ENCODE measurements at places on chromosomes 5 and 9.

DNA sequence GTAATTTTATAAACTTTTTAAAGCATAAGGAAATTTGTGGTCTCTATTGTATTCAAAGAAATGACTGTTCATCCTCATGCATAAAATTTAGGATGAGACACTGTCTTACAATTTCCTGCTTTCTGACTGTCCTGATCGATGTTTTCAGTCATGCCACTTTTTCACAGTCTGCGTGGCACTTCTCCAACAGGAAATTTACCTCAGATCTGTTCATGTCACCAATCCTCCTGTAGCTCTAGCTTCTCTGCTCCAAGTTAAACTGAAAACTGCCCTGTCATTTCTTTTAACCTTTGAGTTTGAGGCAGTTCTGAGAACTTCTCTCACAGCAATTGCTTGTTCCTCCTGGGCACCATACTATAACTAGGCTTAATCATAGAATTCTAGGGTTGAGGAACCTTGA lies 455.1 kb downstream of the EFNA5 start:
- no peak for DNase-seq

GRCh38 chr9:136218673-136219072 lies 13.7 kb upstream of the LHX3 start:
- no peak for DNase-seq

DNA sequence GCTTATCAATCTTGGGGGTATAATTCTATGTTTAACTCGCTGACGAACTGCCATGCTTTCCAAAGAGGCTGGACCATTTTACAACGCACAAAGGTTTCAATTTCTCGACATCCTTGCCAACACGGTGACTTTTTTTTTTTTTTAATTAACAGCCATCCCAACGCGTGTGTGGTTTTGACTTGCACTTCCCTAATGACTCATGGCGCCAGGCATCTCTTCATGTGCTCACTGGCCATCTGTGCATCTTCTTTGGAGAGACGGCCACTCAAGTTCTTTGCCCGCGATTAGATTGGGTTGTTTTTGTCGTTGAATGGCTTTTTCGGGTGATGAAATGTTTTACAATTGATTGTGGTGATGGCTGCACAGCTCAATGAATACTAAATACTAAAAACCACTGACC lies 12.5 kb upstream of the CARD9 start:
- DNase-seq: no peak

GRCh38 chr9:38421498-38422211 lies 2.6 kb downstream of the IGFBPL1 start:
- no peak for DNase-seq

DNA sequence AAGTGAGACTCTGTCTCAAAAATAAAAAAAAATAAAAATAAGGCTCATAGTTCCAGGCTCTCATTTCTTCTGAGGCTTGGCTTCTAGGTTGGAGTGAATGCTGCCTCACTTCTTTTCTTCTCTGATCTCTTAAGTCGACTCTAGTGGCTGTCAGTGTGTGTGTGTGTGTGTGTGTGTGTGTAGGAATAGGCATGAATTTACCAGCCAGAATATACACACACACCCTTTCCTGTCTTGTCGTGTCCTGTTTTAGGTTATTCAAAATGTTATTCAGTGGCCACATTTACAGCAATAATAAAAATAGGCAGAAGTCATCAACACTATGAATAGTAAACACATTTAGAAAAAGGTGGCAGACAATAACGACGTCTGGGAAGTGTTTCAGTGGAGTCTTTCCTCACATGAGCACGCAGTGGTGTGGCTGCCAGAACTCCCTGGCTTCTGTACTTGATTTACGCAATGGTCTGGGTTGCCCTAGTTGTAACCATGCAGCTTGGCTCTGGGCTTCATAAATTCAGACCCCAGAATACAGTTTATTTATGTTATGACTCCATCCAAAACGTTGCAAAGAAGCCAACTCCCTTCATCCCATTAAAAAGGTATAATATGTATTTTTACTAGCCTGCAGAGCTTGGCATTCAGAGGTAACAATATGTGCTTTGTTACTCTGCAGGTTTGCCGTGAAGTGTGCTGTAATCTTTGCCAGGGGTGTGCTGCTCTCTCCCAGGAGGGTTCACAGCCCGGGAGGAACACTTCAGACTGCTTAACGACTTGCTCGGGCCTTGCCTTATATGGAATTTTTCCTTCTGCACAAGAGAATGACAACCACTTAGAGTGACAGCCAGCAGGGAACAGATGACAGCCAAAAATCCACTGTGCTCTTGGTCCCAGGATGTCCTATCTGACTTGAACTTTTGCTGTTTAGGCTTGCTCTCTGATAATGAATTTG lies 34.4 kb upstream of the PALM2AKAP2 start:
- no peak for DNase-seq

DNA sequence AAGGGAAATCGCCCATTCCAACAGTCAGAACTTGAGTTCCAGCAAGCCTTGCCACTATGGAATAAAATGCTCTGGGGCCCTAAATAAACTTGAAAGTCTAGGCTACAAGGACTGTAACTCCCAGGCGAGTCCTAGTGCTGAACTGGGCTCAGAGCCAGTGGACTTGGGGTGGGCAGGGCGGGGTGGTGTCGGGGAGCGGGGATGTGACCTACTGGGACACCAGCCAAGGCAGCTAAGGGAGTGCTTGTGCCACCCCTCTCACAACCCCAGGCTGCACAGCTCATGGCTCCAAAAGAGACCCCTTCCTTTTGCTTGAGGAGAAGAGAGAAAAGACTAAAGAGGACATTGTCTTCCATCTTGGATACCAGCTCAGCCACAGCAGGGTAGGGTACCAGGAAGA lies 61.5 kb downstream of the MEIKIN start:
- no peak for DNase-seq

- DNase-seq: no peak
These were observed 24.2 kb downstream of the TNIP1 start for GRCh38 chr5:151056379-151057325.

GRCh38 chr5:88948746-88949600 lies 66.0 kb upstream of the MEF2C start:
- no peak for DNase-seq

GRCh38 chr5:415928-416635 lies 26.9 kb upstream of the EXOC3 start:
- DNase-seq: no peak

DNA sequence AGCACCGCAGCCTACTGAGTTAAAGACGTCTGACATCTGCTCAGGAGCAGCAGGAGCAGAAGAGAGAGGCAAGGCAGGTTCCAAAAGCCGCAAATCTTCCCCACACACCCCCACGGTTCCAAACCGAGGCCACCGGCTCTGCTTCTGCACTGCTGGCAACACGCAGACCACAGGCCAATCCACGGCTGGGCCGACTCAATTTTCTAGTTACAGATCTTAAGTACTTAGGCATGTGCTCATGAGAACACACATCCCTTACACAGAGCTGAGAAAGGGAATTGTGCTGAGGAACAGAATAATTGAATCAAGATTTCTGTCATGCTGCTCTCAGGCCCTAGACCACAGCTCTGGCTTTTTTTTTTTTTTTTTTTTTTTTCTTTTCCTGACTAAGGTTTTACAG lies 32.6 kb downstream of the PAX5 start:
- no peak for DNase-seq

GRCh38 chr5:149831492-149831891 lies 101.4 kb downstream of the PPARGC1B start:
- DNase-seq: no peak

GRCh38 chr5:55636683-55637082 lies 75.4 kb downstream of the SLC38A9 start:
- DNase-seq: no peak

DNA sequence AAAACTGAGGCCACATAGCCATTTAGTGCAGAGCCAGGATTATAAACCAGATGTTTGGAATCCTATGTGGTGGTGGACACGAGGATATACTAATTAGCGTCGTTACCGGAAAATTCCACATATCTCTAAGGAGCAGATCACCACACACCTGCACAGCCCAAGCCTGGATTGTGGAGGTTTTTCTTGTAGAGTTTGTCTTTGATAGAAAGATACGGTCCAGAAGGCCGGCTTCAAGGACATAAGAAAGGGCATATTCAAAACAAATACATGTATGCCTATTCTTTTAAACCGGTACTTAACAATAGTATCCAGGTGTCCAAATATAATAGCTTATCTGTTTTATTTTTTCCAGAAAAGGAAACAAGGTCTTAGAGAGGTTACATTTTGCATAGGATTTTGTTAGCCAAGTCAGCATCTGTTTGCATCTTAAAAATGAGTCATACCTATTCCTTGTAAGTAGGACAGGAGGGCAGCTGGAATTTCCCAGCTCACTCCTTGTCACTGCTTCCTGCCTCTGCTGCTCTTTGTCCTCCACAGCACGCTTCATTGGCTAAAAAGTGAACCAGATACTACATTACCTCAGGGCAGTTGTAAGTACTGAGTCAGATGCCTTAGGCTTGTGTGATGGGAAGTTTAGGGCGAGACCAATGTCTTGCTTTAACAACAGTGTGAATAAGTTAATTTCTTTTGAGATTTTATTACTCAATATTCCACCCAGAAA lies 3.6 kb downstream of the TMC1 start:
- peak; percentile 100 for DNase-seq

GRCh38 chr9:92947268-92948037 lies at the start of gene FGD3:
TSS of gene FGD3 (plus strand) at chr9:92947523. CDS start at chr9:92976257, 28,734 bp downstream.
- DNase-seq: no peak

GRCh38 chr9:126150411-126151030 lies 176.1 kb upstream of the MVB12B start:
- no peak for DNase-seq

- DNase-seq: no peak
These were observed 3.9 kb downstream of the RASGRF2 start for GRCh38 chr5:80963966-80964481.

- DNase-seq: no peak
These were observed 129.1 kb downstream of the KCNIP1 start for GRCh38 chr5:170632985-170633234.

DNA sequence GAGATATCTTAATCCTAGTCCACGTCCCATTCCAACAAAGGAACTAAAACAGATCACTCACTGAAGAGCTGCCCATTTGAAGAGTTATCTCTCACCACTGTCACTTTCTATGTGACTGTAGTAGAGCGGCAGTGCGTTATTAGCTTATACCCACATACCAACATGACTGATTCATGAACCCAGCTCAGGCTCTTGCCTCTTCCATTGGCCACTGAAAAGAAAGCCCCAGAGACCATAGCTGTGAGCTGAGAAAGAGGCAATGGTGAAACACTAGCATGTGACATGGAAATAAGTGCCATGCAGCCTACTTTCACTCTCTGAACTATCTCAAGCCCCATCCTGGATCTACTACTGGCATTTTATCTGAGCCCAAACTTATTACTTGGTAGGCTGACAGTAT lies 151.7 kb upstream of the MOCS2 start:
- no peak for DNase-seq

DNA sequence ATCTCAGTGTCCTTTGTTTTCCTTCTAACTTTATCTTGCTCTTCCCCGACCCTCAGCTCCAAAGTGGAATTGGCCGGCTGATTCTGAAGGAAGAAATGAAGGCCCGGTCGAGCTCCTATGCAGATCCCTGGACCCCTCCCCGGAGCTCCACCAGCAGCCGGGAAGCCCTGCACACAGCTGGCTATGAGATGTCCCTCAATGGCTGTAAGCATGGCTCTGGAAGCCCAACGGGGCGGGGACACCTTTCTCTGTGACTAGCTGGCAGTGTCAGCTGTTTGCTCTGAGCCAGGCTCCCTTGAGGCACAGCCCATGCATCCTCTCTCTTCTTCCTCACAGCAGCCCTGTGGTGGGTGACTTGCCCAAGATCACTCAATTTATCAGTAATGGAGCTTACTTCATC lies 23.9 kb upstream of the AFAP1L1 start:
- DNase-seq: no peak

GRCh38 chr9:123049589-123050222 lies 16.2 kb downstream of the GPR21 start:
- DNase-seq: peak; percentile 22

GRCh38 chr5:11650936-11651335 lies 253.3 kb downstream of the CTNND2 start:
- no peak for DNase-seq

DNA sequence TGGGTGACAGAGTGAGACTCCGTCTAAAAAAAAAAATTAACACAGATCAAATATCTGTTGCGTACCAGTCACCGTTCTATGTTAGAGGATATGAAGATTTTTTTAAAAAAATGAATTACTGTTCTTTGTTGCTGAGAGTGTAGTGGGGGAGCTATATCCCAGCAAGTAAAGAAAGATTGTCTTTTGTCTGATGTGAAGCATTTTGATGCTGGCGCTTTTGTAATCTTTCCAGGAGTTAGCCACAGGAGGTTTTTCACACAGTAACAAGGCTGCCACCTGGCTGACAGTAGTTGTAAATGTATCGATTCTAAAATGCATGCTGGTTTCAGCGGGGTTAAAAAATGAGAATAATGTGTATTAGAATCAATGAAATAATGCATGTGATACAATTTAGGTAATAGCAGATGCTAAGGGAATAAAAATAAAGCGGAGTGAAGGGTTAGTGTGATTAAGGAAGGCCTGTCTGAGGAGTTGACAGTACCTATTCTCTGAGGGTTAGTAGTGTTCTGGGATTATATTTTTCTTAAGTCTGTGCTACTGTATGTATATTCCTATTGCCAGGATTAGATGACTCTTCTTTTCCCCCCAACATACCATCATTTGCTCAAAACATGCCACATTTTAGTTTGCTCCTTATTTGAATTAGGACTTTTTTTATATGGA lies 3.4 kb downstream of the LMNB1 start:
- no peak for DNase-seq

DNA sequence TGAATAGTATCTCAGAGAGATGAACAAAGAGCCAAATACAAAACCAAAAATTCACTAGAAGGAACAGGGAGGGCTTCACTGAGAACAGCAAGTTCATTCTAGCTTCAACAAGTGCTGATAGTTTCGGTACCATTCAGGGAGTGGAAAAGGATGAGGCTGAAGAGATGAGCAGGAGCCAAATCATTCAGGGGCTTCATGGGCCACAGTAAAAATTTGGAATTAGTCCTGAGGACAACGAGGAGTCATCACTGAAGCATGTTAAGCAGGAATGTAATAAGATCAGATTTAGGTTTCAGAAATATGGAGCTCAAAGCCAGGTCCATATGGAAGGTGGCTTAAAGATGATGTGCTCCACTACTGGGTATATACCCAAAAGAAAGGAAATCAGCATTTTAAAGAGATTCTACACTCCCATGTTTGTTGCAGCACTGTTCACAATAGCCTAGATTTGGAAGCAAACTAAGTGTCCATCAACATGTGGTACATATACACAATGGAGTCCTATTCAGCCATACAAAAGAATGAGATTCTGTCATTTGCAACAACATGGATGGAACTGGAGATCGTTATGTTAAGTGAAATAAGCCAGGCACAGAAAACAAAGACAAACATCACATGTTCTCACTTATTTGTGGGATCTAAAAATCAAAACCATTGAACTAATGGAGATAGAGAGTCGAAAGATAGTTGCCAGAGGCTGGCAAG lies 36.2 kb downstream of the SPOCK1 start:
- DNase-seq: no peak

GRCh38 chr9:97386733-97387503 lies 25.0 kb upstream of the TDRD7 start:
- DNase-seq: no peak

Data from pulmonary artery endothelial cell (primary cell).